ENCODE measurements at places on chromosomes 16 and 17. TPM values are rescaled to one million over a fixed set of nuclear protein-coding genes. Genes with fewer than 3 reads are reported as not detected.

Gene CDT1
- total RNA-seq: 97.3 TPM

Gene ACSM5
- not detected for total RNA-seq

Gene UNC119
- 63.3 TPM for total RNA-seq

Gene KRTAP1-1
- total RNA-seq: not detected

Gene NEUROD2
- not detected for total RNA-seq

Gene CA4
- total RNA-seq: not detected

Gene SLC46A1
- total RNA-seq: 8.1 TPM

Gene CAMKK1
- 6.1 TPM for total RNA-seq

Gene STH
- total RNA-seq: not detected

Gene XYLT2
- total RNA-seq: 63.9 TPM

Gene KCNH6
- total RNA-seq: not detected

Gene ACSM2B
- not detected for total RNA-seq

Gene SMIM36
- not detected for total RNA-seq

Gene CLEC18B
- total RNA-seq: 0.60 TPM

Gene RSPRY1
- 36.5 TPM for total RNA-seq

Gene GAS7
- 0.17 TPM for total RNA-seq

Gene SLC52A1
- 0.23 TPM for total RNA-seq

Gene SLC4A1
- not detected for total RNA-seq

Gene CCL4L2
- 48.4 TPM for total RNA-seq

Gene TMEM114
- total RNA-seq: not detected

Gene CPHXL2
- total RNA-seq: not detected

Gene MT1F
- total RNA-seq: 4.3 TPM

Gene TNFRSF13B
- not detected for total RNA-seq

Gene SCIMP
- not detected for total RNA-seq

Gene FOXC2
- not detected for total RNA-seq

Gene RAMP2
- total RNA-seq: not detected

Gene SLC16A13
- total RNA-seq: 14.3 TPM

Gene CHST5
- total RNA-seq: not detected

Gene PYY
- 0.36 TPM for total RNA-seq

Gene CTRB1
- not detected for total RNA-seq

Gene CCL17
- total RNA-seq: 1.3 TPM

Gene GUCY2D
- total RNA-seq: not detected

Gene ACAP1
- 260 TPM for total RNA-seq

Gene HSF4
- total RNA-seq: 30.3 TPM

Gene MARCHF10
- not detected for total RNA-seq

Gene KRT17
- total RNA-seq: 0.24 TPM

Gene HCRT
- not detected for total RNA-seq

Gene CD300E
- total RNA-seq: not detected

Gene EIF1
- total RNA-seq: 876 TPM

Gene VTN
- total RNA-seq: 0.31 TPM

Gene PRSS21
- total RNA-seq: 9.2 TPM

Gene NPIPA2
- total RNA-seq: 6.2 TPM

Gene PLA2G10
- total RNA-seq: not detected
